ENCODE measurements at places on chromosomes 6 and 20.
A peak's percentile ranks its signal among the peaks of the same experiment; 100 is the strongest.

DNA sequence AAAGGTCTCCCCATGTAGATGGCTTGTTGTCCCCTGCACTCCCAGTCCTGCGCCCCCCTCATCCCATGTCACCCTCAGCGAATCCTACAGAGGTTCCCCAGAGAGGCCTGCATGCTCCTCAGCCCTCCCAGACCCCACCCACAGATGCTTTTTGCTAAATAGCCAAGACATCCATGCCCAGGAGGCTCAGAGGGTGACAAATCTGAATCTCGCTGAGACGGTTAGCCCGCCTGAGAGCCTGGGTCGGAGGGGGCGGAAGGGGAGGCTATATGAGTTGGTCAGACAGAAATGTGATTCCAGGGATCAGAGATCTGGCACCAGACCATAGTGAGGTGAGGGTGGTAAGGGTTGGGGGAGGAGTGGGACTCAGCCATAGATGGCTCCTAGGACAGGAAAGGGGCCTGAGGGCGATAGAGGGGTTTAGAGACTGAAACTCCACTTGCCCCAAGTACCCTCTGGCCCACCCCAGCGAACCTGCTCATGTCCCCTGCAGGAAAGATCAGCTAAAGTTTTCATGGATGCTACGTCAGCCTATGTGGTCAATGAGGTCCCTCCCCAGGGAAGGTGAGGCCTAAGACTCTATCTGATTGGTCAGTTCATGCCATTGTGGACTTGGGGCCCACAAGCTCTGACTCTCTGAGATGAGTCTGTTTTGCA lies 33.2 kb downstream of the TFEB start:
- DNase-seq: no peak

- DNase-seq: no peak
These were observed 151.9 kb downstream of the SH3BGRL2 start for GRCh38 chr6:79782792-79783580.

DNA sequence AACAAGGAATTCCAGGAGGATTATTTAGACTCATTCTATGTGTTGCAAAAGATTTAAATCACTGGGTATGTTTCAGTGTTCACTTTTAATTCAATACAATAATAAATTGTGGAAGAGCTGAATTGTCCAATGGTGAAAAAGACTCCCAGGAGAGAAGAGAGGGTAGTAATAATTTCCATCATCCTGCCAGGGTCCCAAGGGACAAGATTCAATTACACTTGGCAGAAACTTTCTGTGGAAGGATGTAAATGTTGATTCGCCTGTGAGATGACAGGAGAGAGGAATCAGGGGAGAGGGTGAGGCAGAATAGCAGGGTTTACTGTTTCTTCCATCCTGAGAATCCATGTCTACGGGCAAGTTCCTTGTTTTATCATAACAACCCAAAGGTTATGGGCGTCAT lies 342.7 kb downstream of the ESR1 start:
- DNase-seq: no peak

GRCh38 chr20:63087872-63088680 lies 81.3 kb upstream of the BHLHE23 start:
- no peak for DNase-seq

DNA sequence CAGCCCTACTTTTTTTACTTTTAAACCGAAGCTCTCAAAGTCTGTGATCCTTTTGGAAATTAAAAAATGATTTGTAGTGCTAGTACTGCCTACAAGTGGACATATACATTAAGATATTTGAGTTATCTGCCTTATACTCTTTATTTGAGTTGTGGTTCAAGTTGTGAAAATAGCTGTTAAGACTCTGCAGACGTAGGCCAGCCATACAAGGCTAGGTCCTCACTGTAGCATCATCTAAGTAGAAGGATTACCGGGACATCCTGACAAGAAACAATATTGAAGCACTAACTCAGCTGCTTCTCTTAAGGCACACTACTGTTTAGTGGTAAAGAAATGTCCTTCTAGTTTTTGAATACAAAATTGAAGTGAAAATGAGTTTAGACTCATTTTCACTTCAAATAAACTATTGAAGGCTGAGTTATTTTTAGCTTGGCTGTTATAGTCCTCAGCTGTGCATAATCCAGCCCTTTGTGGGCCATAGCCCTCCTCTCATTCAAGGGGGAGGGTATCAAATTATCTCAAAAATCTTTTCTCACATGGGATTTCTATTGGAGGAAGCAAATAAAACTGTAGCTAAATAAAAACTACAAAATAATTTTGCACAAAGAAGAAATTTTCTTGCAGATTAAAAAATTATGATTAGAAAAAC lies 68.1 kb downstream of the JAG1 start:
- no peak for DNase-seq

- DNase-seq: peak; percentile 55
These were observed at the start of gene NRSN1 for GRCh38 chr6:24125980-24126379. Gene NRSN1 (plus strand): TSS chr6:24126215. CDS start chr6:24134328, 8,113 bp downstream.

DNA sequence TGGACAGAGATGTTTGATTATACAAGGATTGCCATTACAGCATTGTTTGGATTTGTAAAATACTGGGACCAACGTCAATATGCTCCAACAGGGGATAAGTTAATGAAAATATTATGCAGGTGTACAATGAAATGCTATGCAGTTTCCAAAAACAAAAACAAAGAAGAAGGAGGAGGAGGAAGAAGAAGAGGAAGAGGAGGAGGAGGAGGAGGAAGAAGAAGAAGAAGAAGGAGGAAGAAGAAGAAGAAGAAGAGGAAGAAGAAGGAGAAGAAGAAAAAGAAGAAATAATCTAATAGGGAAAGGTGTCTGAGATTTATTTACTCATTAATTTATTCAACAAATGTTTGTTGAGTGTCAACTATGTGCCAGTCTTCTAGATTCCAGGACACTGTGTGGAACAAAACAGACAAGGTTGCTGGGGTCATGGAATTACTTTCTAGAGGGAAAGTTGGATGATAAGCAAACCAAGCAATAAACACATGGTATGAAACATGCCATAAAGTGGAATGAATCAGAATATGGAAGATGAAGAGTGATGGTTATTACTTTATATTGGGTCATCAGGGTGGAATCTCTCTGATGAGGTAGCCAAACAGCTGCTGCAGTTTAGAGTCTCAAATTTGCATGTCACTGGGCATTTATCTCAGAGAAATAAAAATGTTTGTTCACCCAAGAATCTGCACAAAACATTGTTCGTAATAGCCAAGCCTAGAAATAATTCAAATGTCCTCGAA lies 6.3 kb upstream of the TRIM27 start:
- DNase-seq: no peak

- DNase-seq: no peak
These were observed 196.5 kb downstream of the BACH2 start for GRCh38 chr6:90100059-90100665.

DNA sequence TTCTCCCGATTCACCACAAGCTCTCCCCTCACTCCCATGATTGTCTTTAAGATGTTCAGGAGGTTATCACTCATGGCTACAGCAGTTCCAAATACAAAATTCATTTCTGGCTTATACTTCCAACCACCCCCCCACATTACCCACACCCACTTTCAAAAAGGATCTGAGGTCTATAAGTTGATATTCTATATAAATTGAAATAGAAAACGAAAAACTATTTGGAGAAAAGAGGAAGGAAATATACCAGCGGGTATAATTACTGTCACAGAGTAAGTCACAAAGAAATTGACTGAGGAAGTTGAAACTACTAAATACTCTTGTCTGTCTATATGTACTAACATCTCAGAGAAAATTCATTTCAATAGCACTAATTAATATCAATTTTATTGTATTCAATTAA lies 112.7 kb upstream of the TNFAIP3 start:
- no peak for DNase-seq

GRCh38 chr6:3751730-3752530 lies 417 bp upstream of the PXDC1 start:
- DNase-seq: no peak

- DNase-seq: no peak
These were observed 59.6 kb upstream of the SDHAF4 start for GRCh38 chr6:70507161-70507560.

DNA sequence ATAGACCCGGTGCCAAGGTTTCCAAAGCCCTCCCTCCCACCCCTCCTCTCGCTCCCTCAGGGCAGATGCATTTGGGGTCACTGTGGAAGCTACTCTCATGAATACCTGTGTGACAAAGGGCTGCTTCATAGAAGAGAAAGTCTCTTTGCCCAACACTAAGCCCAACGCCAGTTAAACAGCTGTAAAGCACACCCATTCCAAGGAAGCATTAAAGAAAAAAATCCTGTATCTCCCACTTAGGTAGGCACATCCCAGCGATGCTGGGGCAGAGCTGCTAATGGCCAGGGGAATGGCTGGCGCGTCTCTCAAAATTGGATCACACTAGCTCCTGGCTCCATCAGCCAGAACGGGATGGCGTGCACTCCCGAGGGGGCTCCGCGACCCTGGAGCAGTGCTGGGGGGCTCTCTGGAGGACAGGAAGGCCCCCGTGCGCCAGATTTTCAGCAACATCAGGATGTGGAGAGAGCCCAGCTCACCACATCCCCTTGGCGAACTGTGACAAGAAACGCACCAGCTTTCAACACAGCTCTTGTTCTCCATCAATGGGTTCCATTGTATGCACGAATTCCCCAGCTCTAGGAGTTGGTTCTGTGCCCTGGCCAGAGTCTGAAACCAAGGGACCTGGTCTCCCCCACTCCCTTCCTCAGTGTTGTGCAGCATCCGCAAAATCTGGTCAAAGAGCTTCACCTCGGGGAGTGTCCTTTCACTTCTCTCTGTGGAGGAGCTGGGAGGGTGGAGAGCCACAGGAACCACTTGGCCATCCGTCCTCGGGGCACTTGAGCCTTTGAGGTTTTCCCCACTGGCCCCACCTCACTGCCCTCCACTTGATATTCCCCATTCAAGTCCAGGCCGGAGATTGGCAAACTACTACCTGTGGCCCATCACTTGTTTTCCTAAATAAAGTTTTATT lies 74.1 kb downstream of the TFAP2C start:
- DNase-seq: no peak

DNA sequence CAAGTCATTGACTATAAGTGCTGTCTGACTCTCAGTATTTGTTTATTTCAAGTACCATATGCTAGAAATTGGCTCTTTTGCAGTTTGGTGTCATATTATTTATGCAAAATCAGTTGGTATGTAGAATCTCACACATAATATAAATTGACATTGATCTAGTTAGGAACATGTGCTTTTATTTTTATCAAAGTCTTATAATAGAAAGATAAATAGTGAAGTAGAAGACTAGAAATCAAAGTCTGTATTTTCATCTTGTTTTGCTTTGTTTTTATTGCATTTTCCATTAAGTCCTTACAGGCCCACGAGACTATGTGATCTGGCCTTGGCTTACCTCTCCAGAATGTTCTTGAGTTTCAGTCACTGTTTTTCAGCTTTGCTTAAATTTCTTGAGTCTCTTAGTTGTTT lies 300.3 kb downstream of the LAMA2 start:
- no peak for DNase-seq

- peak; percentile 63 for DNase-seq
These were observed 78.1 kb downstream of the GRM4 start for GRCh38 chr6:34067814-34068213.

DNA sequence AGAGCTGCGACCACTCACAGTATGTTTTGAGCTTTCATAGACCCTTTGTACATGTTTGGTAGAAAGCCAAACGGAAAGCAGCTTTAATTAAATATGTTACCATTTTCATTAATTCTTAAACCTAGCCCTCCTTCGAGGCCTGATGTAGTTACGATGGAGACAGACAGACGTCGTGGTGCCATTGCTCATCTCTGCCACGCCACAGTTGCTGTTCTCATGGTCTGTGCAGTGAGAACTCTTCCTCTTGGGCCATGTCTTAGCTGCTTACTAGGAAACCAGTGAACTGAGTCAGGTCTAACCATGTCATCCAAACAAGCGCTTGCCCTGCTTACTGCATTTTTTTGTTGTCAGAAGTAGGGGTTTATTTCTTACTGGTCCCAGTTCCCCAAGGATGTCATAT lies 62.8 kb downstream of the SNX9 start:
- DNase-seq: no peak

- DNase-seq: no peak
These were observed 864 bp upstream of the ARFGEF2 start for GRCh38 chr20:48920527-48921167.
